Body of pancreas (tissue), 4 donors: ENCODE measurements at places on chromosomes 2 and 18.

DNA sequence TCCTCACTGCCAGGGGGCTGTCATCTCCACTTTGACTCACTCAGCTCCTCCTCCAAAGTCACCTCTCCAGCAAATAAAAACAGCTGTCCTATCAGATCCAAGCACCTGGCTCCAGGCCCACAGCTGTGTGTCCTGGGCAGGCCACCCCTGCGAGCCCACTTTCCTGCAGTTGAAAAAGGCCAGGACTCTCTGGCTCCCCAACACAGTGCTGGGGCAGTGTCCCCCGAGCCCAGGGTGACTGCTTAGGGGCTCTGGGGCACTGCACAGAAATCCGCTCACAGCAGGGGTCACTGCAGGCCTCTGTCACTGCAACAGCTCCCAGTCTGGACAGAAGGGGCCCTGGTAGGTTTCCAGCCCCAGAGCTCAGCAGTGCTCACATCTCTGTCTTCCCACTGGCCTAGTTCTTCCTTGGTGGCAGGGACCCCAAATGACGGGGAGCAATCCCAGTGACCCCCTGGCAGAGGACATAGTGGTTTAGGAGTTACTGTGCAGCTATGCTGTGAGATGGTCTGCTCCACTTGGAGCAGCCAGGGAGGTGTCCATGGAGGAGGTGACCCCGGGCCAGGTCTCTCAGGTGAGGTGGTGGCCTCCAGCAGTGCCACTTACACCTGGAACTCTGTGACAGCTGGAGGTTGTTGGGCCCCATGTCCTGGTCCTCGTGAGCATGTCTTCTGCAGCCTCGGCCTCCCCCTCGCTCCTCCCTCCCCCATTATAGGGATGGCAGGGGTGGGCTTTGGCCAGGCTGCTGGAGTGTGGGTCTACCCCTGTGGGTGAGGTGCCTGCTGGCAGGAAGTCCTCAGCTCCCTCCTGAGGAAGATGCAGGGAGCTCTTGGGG is 35.5 kb downstream of the HS6ST1 start:
- DNase-seq: no peak
- no peaks in the 10 kb centered on the region for H3K27me3 ChIP-seq
- no peak overlapping the region for H3K4me3 ChIP-seq
- peaks cover 53% of the 10 kb centered on the region for H3K4me1 ChIP-seq

- DNase-seq: no peak
- no peaks in the 10 kb centered on the region for H3K27me3 ChIP-seq
- H3K4me3 ChIP-seq: no peak overlapping the region
- peaks cover 20% of the 10 kb centered on the region for H3K4me1 ChIP-seq
Observed at GRCh38 chr2:45172760-45173392, 163.6 kb upstream of the SIX2 start.

DNA sequence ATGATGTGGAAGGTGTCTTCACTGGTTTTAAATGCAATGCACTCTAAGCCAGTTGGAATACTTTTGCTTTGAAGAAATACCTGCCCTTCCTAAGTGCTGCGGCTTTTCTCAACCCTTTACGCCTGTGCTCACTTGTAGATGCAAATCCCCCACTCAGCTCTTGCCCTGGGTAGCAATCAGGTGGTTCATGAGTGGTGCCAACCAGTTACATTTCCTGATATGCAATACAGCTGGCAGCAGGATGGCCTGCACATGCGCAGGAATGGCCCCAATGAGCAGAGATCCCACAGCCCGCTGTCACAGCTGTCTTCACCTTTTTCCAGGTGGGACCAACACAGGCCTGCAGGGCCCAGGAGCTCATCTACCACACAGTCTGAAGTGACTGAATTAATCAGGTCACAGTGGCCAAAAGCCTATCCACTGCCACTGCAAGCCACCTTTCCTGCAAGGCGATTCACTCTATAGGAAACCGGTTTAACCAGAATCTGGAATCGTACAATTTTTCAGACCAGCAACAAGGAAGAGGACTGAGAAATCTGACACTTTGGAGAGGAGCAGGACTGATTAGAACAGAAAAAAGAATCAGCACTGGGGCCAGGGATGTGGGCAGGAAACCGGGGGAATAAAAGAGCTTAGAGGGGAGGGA is 247.8 kb downstream of the MYT1L start:
- DNase-seq: peak; percentile 54
- H3K27me3 ChIP-seq: no peaks in the 10 kb centered on the region
- peaks cover 11% of the 10 kb centered on the region for H3K4me1 ChIP-seq
- H3K27ac ChIP-seq: peak overlapping the region; percentile 47
- no peaks in the 10 kb centered on the region for H3K36me3 ChIP-seq

DNA sequence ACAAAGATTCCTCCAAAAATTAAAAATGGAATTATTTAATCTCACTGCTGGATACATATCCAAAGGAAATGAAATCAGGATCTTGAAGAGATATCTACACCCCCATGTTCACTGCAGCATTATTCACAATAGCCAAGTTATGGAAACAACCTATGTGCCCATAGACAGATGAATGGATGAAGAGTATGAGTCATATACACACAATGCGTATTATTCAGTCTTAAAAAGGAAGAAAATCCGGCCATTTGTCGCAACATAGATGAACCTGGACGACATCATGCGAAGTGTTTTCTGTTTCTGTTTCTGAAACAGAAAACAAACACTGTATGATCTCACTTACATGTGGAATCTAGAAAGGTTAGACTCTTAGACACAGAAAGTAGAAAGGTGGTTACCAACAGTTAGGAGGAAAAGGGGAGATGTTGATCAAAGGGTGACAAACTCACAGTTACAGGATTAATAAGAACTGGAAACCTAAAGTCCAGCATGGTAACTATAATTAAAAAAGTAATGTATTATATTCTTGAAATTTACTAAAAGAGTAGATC is 87.8 kb upstream of the ERBB4 start:
- H3K27me3 ChIP-seq: no peaks in the 10 kb centered on the region
- no peak for DNase-seq
- no peaks in the 10 kb centered on the region for H3K4me1 ChIP-seq
- H3K27ac ChIP-seq: no peak overlapping the region

GRCh38 chr2:241896746-241897201 is 27.2 kb downstream of the RTP5 start:
- H3K4me3 ChIP-seq: no peak overlapping the region
- H3K36me3 ChIP-seq: no peaks in the 10 kb centered on the region
- peak overlapping the region; percentile 50 for H3K27ac ChIP-seq
- H3K4me1 ChIP-seq: peaks cover 96% of the 10 kb centered on the region

DNA sequence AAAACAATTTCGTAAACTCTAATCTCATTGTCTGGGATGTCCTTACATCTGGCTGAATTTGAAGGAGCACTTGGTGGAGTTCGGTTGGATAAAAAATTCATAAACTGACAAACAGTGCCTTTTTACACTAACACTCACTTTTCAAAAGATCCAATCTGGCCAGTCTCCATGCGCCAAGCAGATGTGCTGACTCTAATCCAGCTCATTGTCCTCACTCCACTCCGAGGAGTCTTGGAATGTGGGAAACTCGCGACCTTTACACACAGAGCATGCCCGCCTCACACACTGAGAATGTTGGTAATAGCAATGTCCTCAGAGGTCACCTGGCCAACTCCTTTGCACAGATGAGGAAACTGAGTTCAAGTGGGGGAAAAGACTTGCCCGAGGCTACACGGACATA is 66.8 kb downstream of the XDH start:
- no peaks in the 10 kb centered on the region for H3K27me3 ChIP-seq
- no peak overlapping the region for H3K27ac ChIP-seq

DNA sequence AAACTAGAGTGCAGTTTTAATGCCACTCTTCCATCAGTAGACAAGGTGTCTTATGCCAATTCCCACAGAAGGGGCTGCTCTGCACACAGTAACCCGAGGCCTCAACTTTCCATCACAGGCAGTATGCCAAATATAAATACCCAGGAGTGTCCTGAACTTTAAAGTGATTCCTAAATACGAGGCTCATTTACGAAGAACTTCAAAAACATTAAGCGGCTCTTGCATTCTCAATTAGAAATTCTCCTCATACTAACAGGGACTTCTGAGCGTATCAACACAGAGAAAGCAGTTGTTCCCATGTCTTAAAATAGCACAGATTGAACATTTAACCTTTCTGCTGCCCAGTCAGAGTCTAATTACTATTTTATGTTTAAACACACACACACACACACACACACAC is 638.6 kb downstream of the ERBB4 start:
- H3K27ac ChIP-seq: no peak overlapping the region
- H3K27me3 ChIP-seq: no peaks in the 10 kb centered on the region
- no peak overlapping the region for H3K4me3 ChIP-seq
- no peaks in the 10 kb centered on the region for H3K4me1 ChIP-seq
- no peaks in the 10 kb centered on the region for H3K36me3 ChIP-seq

DNA sequence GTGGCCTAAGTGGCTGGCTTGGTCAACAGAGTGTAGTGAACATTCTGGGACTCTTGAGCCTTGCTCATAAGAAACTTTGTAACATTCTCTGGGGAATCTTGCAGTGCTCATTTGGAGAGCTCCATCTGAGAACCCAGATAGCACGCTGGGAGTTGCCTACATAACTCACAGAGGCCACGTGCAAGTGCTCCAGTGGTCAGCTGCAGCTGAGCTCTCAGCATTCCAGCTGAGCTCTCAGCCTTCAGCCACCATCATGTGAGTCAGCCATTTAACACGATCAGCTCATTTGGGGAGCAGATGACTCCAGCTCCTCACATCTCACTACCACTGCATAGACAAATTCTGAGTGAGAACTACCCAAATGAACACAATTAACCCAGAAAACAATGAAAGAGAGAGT is 25.5 kb upstream of the CTNNA2 start:
- H3K4me3 ChIP-seq: no peak overlapping the region
- H3K27ac ChIP-seq: no peak overlapping the region
- H3K4me1 ChIP-seq: no peaks in the 10 kb centered on the region
- no peaks in the 10 kb centered on the region for H3K27me3 ChIP-seq
- no peak for DNase-seq

GRCh38 chr2:192029089-192029488 is 165.6 kb downstream of the TMEFF2 start:
- no peaks in the 10 kb centered on the region for H3K4me1 ChIP-seq
- no peak overlapping the region for H3K27ac ChIP-seq
- no peaks in the 10 kb centered on the region for H3K27me3 ChIP-seq
- no peak for DNase-seq
- no peak overlapping the region for H3K4me3 ChIP-seq

GRCh38 chr2:241741016-241741415 is 6.6 kb downstream of the D2HGDH start:
- H3K4me1 ChIP-seq: peaks cover 2% of the 10 kb centered on the region
- H3K4me3 ChIP-seq: no peak overlapping the region
- H3K36me3 ChIP-seq: peaks cover 3% of the 10 kb centered on the region
- no peak overlapping the region for H3K27ac ChIP-seq
- H3K27me3 ChIP-seq: no peaks in the 10 kb centered on the region

- no peaks in the 10 kb centered on the region for H3K27me3 ChIP-seq
- H3K4me1 ChIP-seq: no peaks in the 10 kb centered on the region
- no peak for DNase-seq
- no peaks in the 10 kb centered on the region for H3K36me3 ChIP-seq
- no peak overlapping the region for H3K27ac ChIP-seq
- H3K4me3 ChIP-seq: no peak overlapping the region
Observed at GRCh38 chr2:33304032-33304864, 172.2 kb upstream of the RASGRP3 start.

- no peak for DNase-seq
- H3K4me1 ChIP-seq: no peaks in the 10 kb centered on the region
- no peak overlapping the region for H3K4me3 ChIP-seq
- no peaks in the 10 kb centered on the region for H3K36me3 ChIP-seq
- no peak overlapping the region for H3K27ac ChIP-seq
Observed at GRCh38 chr2:170651624-170652325, 63.4 kb upstream of the SP5 start.

GRCh38 chr18:79796016-79796415 is 1.7 kb upstream of the KCNG2 start:
- H3K27ac ChIP-seq: no peak overlapping the region
- H3K27me3 ChIP-seq: no peaks in the 10 kb centered on the region
- no peak overlapping the region for H3K4me3 ChIP-seq
